Left forelimb (tissue), 1 donor: ENCODE measurements at places on chromosomes 16 and 17.
A peak's percentile ranks its signal among the peaks of the same experiment; 100 is the strongest.

- DNase-seq = no peak
Measured at GRCh38 chr17:82300707-82301270, 16.6 kb downstream of the CD7 start.

DNA sequence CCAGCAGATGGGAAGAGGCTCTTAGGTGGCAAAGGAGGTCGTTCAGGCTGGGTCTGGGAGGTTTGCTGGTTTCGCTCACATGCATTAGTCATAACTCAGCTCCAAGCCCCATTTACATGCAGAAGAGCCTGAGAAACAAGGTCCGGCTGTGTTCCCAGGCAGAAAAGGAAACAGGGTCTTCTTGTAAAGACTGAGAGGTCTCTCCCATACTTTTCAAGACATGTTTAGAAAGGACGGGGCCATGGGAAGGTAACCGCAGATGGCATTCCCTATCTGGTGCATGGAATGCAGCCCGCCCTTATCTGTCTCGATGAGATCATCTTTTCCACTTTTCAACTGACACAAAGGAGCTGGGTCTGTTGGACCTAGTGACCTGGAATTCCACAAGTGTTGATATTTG is 389.0 kb upstream of the CDH11 start:
- no peak for DNase-seq

DNA sequence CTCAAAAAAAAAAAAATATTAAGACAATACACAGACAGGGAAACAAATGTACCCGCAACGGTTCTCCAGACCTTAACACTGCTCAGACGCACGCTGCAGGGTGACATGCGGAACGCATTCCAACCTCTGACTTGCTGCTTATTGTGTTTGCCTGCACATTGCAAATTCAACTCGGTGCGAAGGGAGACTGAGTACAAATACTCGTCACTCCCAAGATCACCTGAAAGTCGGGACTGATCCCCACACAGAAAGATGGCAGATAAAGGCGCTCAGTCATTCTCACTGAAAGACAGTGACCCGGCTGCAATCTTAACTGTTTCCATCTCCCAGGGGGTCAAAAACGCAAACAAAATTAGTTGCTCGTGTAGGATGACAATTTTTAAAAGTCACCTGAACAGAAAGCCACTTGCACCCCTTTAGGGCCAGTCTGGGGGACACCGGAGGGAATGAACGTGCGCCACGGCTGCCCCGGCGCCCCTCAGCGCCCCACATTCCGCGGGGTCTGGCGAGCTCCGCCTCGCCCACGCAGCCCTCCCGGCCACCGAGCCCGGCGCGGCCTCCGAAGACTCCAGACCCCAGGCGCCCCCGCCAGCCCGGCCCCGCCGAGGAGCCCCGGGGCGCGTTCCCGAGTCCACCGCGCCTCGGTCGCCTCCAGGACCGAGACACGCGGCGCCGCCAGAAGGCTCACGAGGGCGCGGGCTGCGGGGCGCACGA is 589 bp downstream of the CLCN7 start:
- DNase-seq = no peak

GRCh38 chr16:75459691-75460090 is 4.8 kb downstream of the TMEM170A start:
- no peak for DNase-seq

DNA sequence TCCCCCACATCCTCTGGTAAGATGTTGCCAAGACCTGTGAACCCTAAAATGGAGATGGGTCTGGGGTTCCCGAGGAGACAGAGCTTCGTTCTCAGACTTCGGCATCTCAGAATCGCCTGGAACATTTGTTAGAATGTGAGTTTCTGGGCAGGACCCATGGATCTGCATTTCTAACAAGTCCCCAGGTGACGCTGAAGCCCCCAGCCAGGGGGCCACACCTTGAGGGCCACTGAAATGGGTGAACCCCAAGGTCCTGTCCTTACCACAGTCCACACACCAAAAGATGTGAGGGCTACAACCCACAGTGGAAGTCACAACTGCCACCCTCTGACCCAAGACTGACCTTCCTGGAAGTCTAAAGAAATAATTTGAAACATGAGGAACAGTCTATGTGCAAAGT is 14.0 kb downstream of the MPP3 start:
- DNase-seq = no peak

DNA sequence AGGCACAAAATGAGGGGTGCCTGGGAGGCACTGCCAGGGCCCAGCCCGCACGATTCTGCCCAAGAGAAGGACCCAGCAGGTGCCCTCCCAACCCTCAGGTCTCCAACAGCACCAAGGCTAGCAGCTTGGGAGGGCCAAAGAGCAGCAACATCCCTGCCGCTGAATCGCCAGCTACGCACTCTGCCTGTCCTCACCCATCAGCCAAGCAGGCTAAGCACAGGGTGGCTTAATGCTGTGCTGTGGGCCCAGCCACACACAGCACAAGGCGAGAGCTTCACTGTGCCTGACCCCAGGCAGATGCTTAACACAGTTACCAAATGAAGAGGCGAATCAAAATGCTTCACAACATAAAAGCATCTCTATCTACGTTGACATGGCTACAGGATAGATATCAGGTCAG is 10.6 kb upstream of the MRPL38 start:
- no peak for DNase-seq

DNA sequence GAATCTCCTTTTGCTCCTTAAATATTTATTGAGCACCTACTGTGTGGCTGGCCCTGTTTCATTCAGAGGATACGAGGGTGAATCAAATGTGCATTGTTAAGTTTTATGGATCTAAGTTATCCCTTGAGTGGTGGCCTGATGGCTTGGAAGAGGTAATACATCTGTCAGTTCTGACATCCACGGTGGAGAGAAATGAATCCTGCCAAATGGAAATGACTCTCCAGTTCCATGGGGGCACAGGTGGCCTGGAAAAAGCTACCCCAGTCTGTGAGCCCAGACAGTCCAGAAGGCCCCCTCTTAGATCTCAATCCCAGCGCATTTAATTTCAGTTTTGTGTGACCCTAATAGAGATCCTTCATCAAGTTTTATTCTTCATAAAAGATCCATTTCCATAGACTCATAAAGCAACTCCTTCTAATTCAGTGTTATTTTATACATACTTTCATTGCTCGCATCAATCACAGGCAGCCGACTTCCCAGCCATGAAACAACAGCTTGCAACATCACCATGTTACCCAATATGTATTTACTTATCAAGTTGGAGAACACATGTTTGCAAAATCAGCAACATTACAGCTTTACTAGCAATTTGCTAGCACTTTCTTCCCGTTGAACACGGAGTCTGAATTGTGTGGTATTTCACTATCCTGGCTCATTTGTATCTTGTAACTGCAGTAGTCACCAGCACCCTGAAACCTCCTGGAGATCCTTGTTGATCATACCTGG is 334.8 kb upstream of the HSBP1 start:
- no peak for DNase-seq

DNA sequence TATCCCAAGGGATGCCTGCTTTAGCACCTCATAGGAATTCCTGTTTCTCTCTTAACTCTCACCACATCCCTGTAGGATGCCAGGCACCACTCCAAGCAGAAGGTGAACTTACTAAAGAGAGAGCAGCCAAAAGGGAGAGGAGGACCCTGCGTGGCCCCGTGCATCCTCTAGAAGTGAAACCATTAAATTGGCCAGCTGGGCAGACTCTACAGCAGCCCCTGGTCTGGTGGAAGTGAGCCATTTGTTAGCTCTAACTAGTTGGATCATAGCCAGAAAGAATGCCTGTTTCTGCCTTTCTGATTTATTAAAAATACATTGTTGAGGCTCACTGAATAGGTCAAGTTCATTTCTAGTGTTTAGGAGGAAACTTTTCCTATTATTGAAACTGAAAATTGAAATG is 22.3 kb downstream of the TMEM11 start:
- no peak for DNase-seq

DNA sequence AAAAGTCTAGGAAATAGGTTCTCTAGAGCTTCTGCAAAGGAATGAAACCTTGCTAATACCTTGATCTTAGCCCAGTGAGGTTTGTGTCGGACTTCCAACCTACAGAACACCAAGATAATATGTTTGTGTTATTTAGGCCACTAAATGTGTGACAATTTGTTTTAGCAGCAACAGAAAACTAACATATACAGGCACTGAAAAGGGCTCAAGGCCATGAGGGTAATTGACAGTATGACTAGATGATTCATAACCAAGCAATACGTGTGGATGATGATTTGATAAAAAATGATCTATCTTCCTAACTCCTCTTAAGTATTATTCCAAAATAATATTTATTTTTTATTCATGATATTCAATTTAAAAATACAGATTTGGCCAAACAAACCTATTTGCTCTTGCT is 27.7 kb upstream of the MED13 start:
- DNase-seq = no peak

DNA sequence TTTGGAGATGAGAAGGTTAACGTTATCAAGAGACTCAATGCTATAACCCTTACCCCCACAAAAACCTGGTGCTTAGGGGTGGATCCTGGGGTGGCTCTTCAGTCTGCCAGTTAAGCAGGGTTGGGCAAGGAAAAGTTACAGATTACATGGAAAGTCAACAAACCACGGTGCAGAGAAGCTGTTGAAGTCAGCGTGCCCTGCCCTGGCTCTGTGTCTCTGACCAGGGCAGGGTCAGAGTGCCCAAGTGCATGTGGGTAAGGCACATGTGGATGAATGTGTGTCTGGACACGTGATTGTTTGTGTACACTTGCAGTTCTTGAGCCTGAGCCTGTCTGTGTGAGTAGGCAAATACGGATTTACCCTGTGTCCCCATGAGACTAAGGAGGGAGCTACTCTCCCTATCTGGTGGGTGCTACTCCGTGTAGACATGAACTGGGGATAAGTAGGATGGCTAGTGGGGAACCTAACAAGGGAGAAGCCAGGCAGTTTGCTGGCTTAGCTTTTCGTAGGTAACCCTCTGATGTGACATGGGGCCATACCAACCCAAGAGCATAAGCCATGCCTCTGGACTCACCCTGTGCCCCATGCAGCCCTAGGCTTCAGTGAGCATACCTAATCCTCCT is 5.5 kb downstream of the IGFBP4 start:
- no peak for DNase-seq

GRCh38 chr16:31460582-31461002 is 1.3 kb downstream of the ARMC5 start:
- no peak for DNase-seq

DNA sequence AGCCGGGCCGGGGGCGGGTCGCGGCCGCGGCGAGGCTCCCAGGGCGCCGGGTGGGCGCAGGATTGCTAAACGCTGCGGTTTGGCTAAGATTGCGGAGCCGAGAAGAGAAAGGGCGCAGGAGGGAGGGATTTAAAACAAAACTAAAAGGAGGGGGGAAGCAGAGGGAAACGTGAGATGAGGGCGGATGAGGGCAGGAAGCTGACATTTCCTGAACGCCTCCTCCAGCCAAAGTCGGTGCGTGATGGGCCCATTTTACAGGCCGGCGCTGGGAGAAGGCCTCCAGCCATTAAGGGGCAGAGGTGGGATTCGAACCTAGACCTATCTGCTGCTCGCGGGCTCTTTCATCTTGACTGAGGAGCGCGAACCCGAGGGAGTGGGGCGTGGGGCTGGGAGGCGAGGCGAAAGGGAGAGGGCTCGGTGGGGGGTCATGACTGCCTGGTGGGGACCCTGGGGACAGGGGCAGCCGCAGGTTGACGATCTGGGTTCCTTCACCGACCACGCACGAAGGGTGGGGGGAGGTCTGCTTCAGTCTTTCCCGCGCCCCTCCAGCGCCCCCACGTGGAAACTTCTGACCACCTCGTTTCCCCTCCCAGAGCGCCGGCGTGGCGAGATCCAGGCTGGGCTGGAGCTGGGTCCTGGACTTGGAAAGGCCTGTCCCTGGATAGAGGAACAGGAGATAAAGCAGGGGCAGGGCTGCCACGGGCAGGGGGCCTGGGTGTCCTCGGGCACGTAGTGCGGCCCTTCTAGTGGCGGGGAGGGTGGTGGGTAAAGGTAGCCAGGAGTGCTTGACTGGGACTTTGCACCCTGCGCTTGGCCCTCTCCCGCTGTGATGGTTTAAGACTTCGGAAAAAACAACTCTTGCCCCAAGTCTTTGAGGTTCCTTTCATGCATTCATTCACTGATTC is 3.8 kb upstream of the TAC4 start:
- DNase-seq = peak; percentile 85

GRCh38 chr16:79316004-79316458 is 284.5 kb downstream of the MAF start:
- no peak for DNase-seq

GRCh38 chr17:80772906-80773242 is 218.8 kb upstream of the CHMP6 start:
- DNase-seq = no peak

GRCh38 chr16:14564861-14565687 is 65.0 kb downstream of the PARN start:
- DNase-seq = no peak

GRCh38 chr16:71526111-71526631 is at the start of gene CHST4:
CHST4 (plus strand) TSS chr16:71526426; CDS start chr16:71536678, 10,252 bp downstream.
- DNase-seq = no peak

GRCh38 chr16:88992351-88993165 is 15.6 kb upstream of the CBFA2T3 start:
- no peak for DNase-seq

- peak; percentile 64 for DNase-seq
Measured at GRCh38 chr16:2711370-2712062, 8.5 kb downstream of the PRSS27 start.

DNA sequence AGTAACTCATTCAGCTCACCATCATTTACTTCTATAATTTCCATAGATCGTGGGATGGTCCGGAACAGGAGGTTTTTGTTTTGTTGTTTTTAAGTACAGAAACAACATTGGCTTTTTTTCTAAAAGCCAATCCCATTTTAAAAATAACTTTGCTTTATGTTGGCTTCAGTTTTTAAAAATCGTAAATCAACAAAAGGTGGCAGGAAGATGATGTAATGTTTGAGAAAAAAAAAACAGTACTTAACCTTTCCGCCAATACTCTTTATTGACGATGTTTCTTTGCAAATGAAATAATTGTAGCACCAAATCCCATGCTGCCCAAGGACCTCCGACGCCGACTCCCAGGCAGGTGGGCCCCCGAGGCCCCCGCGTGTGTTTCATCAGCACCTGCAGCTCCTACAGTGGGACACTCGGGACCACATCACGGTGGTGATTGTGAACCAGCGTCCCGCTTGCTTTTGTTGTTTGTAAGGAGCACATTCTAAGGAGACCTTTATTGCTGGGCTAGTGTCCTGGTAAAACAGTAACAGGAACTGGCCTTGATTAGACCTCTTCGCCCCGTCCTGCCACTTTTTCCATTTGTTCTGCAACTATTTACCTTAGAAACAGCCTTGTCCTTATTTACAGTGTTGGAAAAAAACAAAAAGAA is 140.2 kb upstream of the CHMP6 start:
- no peak for DNase-seq

GRCh38 chr17:71438631-71439146 is 682.1 kb upstream of the SOX9 start:
- DNase-seq = no peak

GRCh38 chr16:84795329-84796053 is 24.3 kb upstream of the CRISPLD2 start:
- no peak for DNase-seq

GRCh38 chr16:86089991-86090390 is 191.0 kb downstream of the IRF8 start:
- no peak for DNase-seq
